ENCODE measurements at places on chromosomes 16 and 17. TPM values are rescaled to one million over a fixed set of nuclear protein-coding genes. Genes with fewer than 3 reads are reported as not detected.

HOXB6 gene
- total RNA-seq, result not detected

ARHGAP44 gene
- 1.4 TPM for total RNA-seq

HBA2 gene
- total RNA-seq, result 1.4 TPM

CD300E gene
- not detected for total RNA-seq

PERCC1 gene
- not detected for total RNA-seq

ABCA3 gene
- total RNA-seq, result 4.9 TPM

CDRT4 gene
- 8.8 TPM for total RNA-seq

BIRC5 gene
- total RNA-seq, result 5.8 TPM

MMP15 gene
- 14.8 TPM for total RNA-seq

NPIPB6 gene
- total RNA-seq, result 1.7 TPM

CIITA gene
- not detected for total RNA-seq

CACNG1 gene
- not detected for total RNA-seq

DNA sequence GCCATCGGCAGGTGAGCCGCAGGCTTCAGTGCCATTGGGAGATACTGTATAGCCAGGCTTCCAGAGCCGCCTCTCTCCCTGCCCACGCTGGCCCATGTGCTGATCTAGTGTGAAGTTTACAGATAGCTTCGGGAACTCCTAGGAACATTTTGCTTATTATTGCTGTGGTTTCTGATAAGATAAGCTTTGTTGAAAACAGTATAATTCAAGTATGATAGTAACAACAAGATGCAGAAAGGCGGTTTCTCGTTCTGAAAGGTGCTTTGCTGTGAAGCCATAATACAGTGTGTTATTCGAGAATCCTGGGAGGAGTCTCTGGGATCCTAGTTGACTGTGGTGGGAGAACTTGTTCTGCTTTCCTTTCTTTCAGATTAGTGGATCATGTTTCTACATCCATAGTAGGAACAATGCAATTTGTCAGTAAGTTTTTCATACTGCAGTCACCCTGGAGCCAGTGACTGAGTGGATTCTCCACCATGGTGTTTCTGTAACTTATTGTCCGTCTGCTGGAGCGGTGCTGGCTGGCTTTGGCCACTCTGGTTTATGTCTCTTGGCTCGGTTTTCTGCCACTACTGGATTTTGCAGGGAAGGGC is 31.5 kb downstream of the RAB11FIP3 start:
- peak; percentile 61 for DNase-seq

DNA sequence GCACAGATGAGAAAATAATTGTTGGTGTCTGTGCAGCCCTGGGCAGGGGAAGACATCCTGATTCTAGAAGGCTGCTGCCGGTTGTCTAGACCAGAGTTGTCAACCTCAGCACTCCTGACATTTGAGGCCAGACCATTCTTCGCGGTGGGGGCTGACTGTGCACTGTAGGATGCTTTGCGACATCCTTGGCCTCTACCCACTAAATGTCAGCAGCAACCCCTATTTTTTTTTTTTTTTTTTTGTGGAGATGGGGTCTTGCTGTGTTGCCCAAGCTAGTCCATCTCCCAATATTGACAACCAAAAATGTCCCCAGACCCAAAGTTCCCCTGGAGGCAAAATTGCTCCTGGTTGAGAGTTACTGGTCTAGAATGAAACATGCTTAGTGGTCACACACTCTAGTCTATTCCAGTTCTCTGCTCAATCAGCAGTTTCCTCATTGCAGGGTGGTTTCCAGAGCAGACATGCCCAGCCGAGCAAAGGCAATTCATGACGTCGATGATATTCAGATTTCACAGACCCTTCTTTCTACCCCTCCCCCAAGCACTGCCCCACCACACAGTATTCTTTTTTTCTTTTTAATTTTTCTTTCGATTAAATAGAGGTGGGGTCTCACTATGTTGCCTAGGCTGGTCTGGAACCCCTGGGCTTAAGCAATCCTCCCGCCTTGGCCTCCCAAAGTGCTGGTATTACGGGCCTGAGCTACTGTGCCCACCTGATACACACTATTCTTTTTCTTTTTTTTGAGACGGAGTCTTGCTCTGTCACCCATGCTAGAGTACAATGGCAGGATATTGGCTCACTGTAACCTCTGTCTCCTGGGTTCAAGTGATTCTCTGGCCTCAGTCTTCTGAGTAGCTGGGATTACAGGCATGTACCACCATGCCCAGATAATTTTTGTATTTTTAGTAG is 9.0 kb downstream of the C17orf99 start:
- no peak for DNase-seq

DNA sequence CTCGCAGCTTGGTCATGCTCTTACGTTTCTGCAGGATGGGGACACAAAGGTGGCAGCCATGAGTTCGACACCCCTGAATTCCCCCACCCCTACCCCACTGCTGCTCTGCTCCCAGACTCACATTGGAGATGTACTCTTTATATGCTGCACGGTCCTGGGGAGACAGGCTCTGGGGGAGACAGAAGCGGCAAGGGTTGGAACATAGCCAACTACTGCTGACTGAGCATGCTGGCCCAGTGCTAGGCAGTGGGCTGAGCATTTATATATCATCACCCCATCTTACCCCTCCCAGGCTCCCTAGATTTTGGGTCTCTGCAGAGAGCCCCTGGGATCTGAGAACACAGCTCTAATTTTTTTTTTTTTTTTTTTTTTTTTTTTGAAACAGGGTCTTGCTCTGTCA is 8.1 kb upstream of the ATXN7L3 start:
- DNase-seq, result no peak

DNA sequence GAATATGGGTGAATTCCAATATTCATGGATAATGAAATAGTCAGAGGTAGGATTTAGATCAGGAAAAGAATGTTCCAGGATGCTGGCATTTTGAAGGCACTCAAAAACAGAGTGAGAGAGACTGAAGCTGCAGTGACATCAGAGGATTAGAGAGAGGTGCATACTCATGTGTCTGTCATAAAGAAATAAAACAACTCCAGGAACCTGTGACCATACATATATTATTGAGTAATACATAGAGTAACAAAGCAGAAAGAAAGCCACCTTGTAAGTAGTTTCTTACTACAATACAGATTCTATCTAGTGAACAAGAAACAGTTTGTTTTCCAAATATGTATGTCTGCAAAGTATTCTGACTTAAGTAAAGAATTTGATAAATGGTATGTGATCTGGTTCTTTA is 62.3 kb upstream of the PHOSPHO1 start:
- DNase-seq, result no peak

DNA sequence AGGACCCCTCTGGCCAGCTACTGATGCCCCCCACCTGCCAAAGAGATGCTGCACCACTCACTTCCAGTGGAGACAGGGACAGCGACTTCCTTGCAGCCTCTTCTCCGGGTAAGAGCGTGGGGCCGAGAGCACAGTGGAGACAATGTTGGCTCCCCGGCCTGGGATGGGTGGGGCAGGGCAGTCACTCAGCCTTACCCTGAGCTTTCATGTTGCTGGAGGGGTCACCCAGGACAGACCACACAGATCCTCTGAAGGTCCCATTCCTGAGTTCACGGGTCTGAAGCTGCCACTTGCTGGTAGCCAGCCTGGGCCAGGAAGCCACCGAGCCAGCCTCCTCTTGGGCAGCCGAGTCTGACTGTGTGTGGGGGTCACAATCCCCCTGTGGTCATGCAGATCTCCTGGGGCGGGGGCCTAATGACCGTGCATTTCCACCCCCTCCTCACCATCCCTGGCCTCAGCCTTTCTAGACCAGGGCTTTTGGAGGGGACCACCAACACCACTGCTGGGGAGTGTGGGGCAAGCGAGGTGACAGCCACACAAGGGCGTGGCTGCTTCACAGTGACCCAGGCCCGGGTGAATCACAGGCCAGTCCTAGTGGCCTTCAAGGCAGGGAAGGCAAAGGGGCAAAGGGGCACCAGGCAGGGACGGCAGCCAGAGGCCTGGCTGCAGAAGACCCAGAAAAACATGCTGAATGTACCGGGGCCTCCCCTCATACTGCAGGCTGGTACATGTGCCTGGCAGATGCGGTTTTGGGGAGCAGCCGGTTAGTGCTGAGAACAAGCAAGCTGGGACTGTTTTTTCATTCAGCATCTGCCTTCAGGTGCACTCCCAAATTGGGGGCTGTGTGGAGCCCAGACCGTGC is 10.4 kb downstream of the TAF1C start:
- no peak for DNase-seq

DNA sequence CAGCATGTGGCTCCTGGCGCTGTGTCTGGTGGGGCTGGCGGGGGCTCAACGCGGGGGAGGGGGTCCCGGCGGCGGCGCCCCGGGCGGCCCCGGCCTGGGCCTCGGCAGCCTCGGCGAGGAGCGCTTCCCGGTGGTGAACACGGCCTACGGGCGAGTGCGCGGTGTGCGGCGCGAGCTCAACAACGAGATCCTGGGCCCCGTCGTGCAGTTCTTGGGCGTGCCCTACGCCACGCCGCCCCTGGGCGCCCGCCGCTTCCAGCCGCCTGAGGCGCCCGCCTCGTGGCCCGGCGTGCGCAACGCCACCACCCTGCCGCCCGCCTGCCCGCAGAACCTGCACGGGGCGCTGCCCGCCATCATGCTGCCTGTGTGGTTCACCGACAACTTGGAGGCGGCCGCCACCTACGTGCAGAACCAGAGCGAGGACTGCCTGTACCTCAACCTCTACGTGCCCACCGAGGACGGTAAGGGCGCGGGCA is 645 bp downstream of the NLGN2 start:
- DNase-seq, result no peak

- peak; percentile 18 for DNase-seq
These were observed 868 bp downstream of the KCNJ12 start for GRCh38 chr17:21376759-21377690.

GRCh38 chr16:27476240-27476639 is 73.5 kb downstream of the GTF3C1 start:
- DNase-seq, result no peak

GRCh38 chr16:3983081-3983520 is 102.6 kb upstream of the CREBBP start:
- DNase-seq, result peak; percentile 43

DNA sequence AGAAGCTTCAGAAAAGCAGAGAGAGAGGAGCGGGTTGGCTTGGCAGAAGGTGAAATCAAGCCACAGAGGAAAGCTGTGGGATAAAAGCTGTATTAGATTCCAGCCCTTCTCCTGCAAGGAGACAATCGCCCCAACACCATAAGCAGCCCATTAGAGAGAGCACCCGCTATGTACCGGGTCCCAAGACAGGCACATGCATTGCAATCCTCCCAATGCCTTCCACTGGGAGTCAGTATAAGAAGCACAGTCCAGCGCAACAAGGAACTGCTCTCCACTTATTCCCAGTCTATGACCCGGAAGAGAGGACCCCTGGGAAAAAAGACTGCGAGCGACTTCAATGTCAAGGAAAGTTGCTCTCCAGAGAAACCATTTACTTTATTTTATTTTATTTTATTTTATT is 43.8 kb downstream of the NOG start:
- DNase-seq, result no peak

- no peak for DNase-seq
These were observed 107.0 kb downstream of the ANKRD11 start for GRCh38 chr16:89383095-89384003.

DNA sequence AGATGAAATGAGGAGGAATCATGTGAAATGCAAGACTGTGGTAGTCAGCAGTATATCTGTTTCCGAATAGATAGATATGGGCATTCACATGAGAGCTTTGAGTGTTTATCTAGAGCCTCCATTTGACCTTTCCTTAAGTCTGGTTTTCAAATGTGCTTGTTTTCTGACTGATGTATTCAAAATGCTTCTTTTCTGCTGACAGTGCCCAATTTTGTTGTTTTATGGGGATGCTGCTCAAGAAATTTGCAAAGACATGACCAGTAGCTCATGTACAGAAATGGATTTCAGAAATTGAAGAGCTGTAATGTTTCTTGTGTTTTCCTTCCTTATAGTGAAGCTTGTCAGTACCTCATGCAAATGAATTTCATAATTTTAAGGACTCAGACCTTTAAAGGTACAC is 903.4 kb upstream of the CDH8 start:
- DNase-seq, result no peak

- DNase-seq, result peak; percentile 47
These were observed 16.3 kb upstream of the CDH15 start for GRCh38 chr16:89155184-89155679.

DNA sequence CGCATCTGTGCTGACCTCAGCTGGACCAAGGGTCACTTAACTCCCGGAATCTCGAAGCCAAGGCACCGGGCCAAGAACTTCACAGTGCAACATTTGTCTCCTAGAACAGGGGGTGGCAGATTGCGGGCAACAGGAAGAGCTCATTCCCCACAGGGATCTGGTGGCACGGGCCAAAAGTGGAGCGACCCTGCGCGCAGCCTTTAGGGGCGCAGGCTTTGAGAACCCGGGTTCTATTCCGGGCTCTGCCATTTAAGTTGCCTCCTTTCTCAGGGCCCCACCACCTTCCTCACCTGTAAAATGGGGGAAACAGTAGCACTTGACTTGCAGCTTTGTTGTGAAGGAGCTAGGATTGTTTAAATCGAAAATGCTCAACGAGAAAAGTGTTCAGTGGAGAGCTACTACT is 651 bp downstream of the SHMT1 start:
- DNase-seq, result peak; percentile 18

Data from astrocyte (in vitro differentiated cells and primary cell).